Stimulated activated CD8-positive, alpha-beta memory T cell treated with anti-CD3 and anti-CD28 coated beads, Interleukin-15, amount 100 ng/mL, for 1 hour (primary cell): ENCODE measurements at places on chromosomes 1 and 21.

DNA sequence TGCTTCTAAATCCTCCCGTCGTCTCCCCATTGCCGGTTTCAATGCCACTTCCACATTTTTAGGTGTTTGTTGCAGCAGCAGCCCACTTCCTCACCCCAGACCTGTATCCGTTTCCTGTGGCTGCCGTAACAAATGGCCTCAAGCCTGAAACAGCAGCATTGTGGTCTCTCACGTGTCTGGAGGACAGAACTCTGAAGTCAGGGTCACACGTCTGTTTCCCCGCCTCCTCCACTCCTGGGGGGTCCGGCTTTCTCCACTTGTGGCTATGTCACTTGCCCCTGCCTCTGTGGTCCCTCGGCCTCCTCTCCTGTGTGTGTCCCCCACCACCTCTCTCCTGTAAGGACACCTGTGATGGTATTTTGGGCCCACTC lies 21.8 kb downstream of the TRPM2 start:
- no peak for DNase-seq

GRCh38 chr1:52553362-52554266 lies 722 bp upstream of the TUT4 start:
- peak; percentile 73 for DNase-seq

- peak; percentile 53 for DNase-seq
Observed at GRCh38 chr1:234065794-234066447, 161.4 kb downstream of the SLC35F3 start.

- DNase-seq: no peak
Observed at GRCh38 chr1:222618880-222619596, 1.1 kb downstream of the MIA3 start.

GRCh38 chr1:22418933-22419382 lies 32.7 kb upstream of the ZBTB40 start:
- no peak for DNase-seq

DNA sequence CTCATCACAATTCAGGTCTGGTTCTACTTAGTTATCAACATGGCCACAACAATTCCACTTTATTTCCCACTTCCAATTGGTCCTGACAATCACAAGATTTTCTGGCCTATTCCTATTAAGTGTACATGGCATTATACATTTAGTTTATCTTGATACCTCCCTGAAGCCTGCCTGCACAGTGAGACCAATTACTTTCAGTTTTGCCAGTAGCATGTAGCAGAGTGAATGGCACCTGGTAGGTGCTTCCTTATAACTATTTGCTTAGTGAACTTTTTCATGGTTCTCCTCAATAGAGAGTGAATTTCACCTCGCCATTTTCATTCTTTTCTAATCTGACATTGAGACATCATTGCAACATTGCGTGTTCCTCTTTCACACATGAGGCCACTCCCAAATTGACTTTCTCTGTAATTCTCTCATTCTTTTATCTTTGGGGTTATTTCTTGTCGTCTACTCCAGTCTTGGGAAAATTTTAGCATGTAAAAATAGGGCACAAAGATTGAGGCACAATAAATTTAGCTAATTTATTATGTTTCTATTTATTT lies 124.3 kb downstream of the DISC1 start:
- DNase-seq: no peak

- no peak for DNase-seq
Observed at GRCh38 chr1:168452329-168452728, 91.5 kb downstream of the XCL2 start.

- no peak for DNase-seq
Observed at GRCh38 chr21:20652846-20653245, 345.4 kb upstream of the NCAM2 start.

GRCh38 chr1:12711536-12711935 lies 4.4 kb upstream of the AADACL3 start:
- no peak for DNase-seq

DNA sequence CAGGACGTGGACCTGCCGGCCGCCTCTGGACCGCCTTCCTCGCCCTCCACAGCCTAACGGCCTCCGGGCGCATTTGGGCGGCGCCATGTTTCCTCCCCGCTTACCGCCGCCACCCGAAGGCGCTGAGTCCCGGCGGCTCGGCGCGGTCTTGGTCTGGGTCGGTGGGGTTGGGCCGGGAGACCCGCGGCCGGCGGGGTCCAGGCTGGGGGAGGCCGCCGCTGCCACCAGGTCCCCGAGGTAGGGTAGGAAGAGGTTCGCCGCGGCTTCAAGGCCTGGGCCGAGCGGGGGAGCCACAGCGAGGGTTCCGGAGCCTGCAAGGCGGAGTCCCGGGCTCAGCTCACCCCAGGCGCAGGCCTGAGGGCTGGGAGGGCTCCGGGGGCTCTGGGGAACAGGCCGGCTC lies 5.5 kb downstream of the OR2C3 start:
- no peak for DNase-seq

- DNase-seq: no peak
Observed at GRCh38 chr21:46124083-46124925, 26.4 kb downstream of the COL6A2 start.

GRCh38 chr21:36923270-36923669 lies 43.2 kb downstream of the HLCS start:
- no peak for DNase-seq

DNA sequence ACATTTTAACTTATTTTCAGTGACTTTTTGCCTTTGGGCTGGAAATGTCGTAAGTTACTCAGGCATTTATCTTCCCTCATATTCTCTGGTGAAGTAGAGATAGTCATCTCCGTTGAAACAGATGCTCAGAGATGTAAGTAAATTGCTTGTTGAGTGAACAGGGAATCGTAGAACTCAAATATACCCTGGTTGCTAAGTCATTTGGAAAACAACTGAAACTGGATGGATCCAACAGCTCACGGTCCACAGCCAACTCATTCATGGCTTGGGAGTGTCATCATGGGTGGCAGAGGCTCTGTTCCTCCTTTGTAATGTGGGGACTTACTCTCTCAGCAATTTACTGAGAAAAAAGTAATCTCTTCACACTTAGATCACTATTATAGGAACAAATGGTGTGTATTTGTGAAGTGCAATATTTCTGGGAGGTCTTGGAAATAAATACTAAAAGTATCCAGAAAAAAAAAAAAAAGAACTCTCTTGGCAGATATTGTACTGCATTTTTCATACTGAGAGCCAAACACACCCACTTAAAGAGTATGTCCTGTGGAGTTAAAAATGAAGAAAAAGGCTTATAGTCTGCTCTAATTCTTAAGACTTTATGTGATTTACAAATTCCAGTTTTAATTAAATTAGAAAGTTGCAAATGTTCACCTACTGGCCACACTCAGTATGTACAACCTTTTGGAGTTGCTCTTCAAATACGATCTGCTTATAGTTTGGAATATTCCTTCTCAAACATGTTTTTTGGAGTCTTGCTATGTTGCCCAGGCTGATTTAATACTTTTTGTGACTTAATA lies 107.4 kb downstream of the LEPR start:
- DNase-seq: no peak

- DNase-seq: no peak
Observed at GRCh38 chr1:9164919-9165318, 36.0 kb upstream of the GPR157 start.

DNA sequence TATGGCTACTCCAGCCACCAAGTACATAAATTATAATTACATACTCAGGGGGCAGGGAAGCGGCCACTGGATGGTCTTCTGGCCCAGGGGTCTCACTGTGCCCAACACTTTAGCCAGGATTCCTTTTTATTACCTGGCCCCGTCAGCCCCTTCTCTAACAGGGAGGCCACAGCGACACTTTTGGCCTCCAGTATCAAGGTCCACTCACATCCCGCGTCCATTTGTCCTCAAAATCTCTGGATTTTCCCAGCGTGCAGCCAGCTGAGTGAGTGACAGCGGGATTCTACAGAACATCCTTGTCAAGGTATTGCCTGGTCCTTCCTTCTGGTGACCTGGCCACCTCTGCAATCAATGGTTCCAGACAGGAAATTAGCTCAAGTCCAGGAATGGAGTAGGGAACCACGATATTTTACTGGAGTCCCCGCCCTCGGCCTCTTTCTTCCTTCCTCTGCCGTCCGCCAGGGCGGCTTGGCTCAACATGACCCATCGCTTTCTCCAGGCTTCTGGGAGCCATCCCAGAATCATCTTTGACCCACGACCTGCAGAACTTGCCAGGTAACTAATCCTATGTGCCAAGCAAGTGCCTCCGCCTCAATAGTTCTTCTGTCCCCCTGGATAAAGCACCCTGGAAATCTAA lies 2.7 kb upstream of the COL6A2 start:
- DNase-seq: no peak

GRCh38 chr1:110982320-110982719 lies 18.6 kb upstream of the LRIF1 start:
- no peak for DNase-seq

- DNase-seq: no peak
Observed at GRCh38 chr1:41980827-41981653, 62.3 kb upstream of the HIVEP3 start.

DNA sequence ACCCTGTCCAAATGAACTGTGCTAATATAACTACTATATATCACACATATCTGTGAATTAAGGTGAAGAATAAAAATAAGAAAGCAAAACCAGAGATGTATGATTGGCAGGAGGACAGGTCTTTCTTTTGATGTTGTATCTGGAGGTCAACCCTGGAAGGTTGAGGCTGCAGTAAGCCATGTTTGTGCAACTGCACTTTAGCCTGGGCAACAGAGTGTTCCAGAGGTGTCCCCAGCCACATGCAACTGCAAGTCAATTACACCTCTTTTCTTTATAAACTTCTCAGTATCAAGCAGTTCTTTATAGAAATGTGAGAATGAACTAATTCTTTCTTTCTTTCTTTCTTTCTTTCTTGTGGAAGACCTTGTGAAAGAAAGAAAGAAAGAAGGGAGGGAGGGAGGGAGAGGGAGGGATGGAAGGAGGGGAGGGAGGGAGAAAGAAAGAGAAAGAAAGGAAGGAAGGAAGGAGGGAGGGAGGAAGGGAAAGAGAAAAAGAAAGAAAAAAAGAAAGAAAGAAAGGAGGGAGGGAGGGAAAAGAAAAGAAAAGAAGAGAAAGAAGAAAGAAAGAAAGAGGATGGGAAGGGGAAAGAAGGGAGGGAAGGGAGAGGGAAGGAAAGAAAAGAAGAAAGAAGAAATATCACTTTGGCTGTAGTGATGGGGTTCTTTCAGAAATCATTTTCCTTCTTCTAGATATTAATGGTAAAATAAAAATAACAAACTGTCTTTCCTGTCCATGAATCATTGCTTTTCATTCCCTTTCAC lies 54.0 kb upstream of the S1PR1 start:
- no peak for DNase-seq

DNA sequence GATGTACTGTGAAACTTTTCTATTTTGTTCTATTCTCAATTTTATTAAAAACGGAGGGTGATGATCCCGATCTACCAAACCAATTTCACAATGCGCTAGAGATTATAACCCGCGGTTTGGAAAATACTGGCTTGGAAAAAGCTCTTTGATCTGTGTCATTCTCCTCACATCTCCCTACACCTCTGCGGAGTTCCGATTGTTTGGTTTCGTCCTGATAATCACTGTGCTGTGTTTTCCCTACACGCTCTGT lies 536 bp upstream of the ABCD3 start:
- no peak for DNase-seq

DNA sequence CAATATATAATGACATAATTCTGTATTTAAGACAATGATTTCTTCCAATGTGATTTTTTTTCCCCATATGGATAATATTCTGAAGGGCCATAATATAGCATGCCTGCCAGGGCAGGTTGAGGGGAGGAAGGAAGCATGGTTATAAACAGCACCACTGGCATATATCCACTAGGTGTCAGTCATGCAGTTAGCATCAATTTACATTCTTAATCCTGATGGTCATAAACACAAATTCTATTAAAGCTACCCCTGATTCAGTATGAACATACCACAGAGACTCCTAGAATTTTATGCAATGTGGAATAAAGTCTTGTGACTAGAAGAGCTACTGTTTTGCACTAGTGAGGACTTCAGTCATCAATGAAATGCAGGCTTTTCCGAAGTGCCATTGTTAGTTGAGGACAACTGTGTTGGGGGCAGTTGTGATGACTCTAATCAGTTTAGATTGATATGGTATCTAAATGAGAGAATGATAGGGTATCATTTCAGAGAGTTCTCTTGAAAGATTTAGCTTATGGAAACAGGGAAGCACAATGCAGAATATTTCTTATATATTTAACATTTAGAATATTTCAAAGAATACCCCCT lies 342.7 kb upstream of the NR5A2 start:
- DNase-seq: no peak

GRCh38 chr1:5968161-5968736 lies 24.0 kb downstream of the NPHP4 start:
- no peak for DNase-seq

DNA sequence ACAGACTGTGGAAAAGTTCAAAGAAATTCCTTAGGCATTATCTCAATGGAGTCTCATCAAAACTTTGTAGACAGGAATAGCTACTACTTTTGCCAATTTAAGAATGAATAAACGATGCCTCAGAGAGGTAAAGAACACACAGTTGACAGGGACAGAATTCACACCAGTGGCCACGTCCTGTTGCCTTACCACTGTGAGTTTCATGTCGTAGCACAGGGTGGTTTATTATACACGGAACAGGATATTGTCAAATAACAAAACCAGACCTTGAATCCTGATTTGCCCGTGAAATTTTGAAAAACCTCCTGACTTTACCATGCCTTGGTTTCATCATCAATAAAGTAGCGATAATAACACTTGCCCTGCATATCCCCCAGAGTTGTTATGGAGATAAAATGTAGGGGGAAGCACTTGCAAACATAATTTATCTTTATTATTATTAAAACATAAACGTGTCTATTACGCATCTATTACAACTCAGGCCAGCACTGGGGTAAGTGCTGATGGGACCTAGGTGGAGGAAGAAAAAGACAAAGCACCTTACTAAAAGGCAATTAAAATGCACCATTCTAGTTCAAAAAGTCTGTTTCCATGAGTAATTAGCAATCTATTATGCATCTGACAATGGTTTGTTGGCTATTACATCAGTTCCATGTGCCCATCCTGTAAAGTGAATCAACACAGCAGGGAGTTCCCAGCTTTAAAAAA lies 408.1 kb upstream of the RUNX1 start:
- DNase-seq: no peak

DNA sequence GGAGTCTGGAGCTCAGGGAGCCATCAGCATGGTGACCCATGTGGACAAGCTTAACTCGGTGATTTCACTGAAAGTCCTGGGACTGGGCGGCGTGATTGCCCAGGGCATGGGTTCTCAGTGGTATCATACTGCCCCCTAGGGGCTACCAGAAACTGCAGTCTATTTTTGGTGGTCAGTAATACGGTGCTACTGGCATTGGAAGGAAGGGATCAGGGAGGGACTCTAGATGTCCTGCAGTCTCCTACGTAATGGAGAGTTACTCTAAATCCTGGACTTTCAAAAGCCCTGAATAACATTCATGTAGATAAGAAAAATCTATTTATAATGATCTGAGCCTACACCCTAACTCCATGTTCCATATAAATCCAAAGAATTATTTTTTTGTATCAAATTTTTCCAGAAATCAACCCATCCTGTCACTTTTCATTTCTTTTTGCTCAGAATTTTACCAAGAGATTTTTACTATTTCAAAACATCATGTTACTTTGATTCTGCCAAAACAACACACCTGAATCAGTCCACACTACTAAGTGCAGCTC lies 37.3 kb downstream of the PABPC4 start:
- DNase-seq: peak; percentile 14

GRCh38 chr1:93581917-93582850 lies 99.5 kb downstream of the BCAR3 start:
- no peak for DNase-seq
